ENCODE measurements at places on chromosomes 13 and 19.
A peak's percentile ranks its signal among the peaks of the same experiment; 100 is the strongest.

DNA sequence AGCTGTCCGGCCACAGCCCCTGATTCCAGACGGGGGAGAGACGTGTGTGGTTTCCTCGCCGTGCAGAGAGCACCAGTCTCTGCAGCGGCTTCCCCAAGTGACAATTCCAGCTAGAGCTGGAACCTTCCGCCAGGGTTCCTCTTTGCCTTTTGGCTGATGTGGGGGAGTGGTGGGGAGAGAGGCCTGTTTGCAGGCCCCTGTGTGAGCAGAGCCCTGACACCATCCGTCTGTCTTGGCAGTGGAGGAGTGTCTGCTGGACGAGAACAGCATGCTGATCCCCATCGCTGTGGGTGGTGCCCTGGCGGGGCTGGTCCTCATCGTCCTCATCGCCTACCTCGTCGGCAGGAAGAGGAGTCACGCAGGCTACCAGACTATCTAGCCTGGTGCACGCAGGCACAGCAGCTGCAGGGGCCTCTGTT lies 25.0 kb downstream of the LAMP1 start:
- no peak for DNase-seq

GRCh38 chr19:49436381-49437017 lies 4.8 kb downstream of the SLC17A7 start:
- DNase-seq: peak; percentile 52

GRCh38 chr19:3770136-3770999 lies 1.7 kb downstream of the RAX2 start:
- DNase-seq: no peak

GRCh38 chr19:39246951-39247669 lies 1.5 kb downstream of the IFNL4 start:
- peak; percentile 41 for DNase-seq

- no peak for DNase-seq
Measured at GRCh38 chr13:113792236-113792770, 33.3 kb downstream of the TMEM255B start.

DNA sequence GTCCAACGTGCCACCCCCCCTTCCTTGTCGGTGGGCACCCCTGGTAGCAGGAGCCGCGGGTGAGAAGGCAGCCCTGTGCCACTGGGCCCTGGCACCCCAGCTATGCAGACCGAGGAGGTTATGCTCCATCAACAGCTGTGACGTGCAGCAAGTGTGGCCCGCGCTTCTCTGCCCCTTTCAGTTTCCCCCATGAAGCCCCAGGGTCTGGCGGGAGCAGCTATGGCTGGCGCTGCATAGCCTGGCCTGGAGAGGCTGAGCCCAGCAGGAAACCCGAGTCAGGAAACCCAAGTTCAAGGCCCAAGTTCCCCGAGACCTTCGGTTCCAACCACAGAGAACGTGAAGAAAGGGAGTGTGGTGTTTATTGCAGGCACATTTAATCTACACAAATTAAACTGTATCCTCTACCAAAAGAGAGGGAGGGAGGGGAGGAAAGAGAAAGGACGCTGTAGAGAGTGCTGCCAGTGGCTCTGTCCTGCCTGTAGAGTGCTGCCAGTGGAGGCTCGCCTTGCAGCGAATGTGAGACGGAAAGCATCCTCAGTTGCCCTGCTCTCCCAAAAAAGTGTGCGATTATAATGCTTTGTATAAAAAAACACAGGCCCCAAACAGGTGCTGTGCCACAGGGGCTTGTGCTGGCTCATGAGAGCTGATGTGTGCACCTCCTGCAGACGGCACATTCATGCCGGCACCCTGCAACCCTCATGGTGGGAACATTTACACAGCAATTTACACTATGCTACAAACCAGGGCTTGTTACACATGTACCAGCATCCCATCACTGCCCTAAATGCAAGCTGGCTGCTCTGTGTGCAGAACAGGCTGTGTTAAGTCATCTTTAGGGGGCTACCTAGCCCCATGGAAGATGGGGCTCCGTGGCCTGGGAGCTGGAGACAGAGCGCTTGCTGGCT lies 16.3 kb downstream of the POP4 start:
- DNase-seq: peak; percentile 23

DNA sequence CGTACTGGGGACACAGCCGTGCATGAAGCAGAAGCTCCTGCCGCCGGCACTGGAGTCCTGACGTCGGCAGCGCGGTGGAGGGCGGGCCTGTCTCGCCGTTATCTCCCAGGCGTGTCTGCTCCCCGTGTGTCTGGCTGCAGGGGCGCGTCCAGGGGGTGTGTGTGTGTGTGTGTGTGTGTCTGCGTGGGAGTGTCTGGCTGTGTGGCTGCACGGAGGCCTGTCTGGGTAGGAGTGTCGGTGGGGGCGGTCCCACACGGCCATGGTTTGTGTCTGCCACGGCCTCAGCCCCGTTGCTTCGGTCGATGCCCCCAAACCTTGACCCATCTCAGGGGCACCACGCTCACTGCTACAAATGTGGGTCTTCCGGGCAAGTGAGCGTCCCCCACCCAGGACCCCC lies 18.3 kb downstream of the ARID3A start:
- DNase-seq: no peak

DNA sequence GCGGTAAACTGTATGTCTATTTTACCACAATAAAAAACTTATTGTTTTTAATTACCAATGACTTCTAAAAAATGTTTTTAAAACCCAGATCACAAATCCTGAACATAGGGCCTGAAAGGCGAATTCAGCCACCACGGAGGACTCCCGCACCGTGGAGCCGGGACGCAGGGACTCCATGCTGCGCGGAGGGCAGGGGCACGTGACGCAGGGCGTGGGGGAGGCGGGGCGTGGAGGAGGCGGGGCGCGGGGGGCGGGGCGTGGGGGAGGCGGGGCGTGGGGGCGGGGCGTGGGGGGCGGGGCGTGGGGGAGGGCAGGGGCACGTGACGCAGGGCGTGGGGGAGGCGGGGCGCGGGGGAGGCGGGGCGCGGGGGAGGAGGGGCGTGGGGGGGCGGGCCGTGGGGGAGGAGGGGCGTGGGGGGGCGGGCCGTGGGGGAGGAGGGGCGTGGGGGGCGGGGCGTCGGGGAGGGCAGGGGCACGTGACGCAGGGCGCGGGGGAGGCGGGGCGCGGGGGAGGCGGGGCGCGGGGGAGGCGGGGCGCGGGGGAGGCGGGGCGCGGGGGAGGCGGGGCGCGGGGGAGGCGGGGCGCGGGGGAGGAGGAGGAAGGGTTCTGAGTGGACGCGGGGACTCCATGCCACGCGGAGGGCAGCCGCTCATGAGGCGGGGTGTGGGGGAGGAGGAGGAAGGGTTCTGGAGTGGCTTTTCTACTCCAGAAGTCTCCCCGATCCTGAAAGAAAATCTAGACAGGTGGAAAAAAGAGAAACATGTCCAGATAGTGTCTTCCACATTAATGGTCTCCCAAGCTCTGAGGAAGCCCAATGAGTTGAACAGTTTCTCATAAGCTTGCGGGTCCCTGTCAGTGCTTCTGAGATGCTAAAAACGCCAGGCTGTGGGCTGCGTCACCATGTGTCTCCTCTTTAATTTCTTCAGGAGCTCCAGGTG lies 4.4 kb upstream of the PROZ start:
- peak; percentile 79 for DNase-seq

DNA sequence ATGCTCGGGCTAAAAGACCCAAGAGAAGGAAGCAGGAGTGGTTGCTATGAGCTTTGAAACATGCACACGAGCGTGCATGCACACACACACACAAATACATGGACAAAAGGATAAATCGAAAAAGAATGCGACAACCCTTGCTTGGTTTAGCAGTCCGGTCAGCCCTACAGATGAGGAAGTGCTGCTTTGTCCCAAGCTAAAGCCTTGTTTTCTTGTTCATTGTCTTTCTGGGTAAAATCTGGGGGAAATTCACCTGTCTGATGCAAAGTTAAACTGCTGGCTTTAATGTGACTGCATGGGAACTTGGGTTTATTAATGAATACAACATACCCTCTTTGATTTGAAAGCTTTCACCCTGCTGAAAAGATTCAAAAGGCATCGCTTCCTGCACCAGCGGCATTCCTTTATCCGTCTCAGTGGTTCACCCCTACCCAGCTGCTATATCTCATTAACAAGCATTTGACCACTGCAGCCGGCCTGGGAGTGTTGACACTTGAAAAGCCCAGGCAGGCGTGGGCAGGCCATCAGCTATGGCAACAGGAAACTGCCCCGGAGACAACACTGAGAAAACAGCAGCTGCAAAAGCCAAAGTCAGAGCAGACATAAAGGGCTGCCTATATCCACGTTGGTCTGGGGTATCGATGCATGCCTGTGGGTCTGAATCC lies 301.7 kb downstream of the NDFIP2 start:
- peak; percentile 43 for DNase-seq

DNA sequence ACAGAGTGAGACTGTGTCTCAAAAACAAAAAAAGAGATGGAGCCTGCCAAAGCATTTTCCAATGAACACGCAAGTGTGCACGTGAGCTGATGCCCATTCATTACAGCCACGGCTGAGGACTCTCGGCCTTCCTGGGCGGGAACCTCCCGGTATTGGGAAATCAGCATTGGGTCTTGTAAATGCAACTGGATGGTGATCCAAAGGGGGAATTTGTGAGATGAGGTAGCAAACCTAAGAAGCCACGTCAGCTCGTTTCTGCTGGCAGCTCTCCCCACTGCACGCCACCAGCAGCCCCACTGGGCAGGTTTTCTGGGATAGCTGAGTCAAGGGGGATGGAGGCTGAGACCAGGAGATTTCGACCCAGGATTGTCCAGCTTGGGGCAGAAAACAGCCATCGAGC lies 11.5 kb downstream of the C13orf46 start:
- no peak for DNase-seq

DNA sequence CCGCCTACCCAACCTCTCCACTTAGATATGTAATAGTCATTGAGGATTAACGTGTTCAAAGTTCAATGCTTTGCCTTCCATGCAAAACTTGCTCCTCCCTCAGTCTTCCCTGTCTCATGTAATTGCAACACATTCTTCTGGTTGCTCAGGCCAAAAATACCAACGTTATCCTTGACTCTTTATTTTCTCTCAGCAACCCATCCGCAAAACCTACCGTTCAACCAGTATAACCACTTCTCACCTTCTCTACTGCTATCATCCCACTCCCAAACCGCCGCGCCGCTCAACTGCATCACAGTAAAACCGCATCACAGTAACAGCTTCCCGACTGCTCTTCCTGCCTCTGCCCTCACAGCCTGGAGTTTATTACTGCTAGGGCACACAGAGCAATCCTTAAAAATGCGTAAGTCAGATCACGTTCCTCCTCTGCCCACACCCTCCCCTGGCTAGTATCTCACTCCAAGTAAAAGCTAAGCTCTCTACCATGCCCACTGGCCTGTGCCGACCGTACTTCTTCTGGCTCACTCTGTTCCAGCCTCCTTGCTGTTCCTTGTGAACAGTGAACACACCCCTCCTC lies 8.2 kb downstream of the MTIF3 start:
- DNase-seq: no peak

DNA sequence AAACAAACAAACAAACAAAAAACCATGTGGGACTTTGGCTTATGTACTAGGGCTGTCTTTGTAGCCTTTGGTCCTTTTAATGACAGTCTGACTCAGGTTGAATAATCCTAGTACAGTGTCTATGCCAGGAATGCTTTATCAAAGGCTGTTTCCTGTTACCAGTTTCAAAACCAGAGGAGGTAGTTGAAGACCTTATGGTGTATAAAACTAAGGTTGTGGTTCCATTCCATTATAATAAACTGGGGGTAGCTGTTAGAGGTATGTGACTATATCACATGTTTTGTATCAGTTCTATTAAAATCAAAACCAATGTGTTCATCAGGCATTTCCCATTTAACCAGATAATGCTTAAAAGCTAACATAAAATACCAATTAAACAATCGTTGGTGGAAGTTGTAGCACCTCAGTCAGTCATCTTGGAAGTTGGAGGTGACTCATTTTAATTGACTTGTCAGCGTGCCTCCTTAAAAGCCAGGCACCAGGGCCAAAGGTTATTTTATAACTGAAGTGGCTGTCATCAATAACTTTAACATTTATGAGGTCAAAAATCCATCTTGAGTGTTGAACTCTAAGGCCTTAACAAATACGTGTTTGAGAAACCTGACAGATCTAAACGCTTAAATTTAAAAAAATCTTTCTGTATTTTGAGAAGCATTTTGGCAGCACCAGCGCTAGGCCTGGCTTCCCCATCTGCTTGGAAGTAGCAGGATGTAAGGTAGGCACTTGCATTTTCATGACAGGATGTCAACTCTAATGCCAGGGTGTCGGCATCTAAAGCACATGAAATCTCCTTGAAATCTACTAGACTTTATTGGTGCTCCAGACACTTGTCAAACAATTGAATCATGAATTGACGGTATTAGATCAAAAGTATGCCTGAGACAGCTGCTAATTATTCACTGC lies 162.5 kb downstream of the LMO7 start:
- no peak for DNase-seq

- no peak for DNase-seq
Measured at GRCh38 chr19:51607920-51608562, 22.2 kb downstream of the SIGLEC5 start.

GRCh38 chr19:21569494-21569865 lies 64.1 kb downstream of the ZNF429 start:
- no peak for DNase-seq

- no peak for DNase-seq
Measured at GRCh38 chr19:33150852-33151518, 19.1 kb downstream of the WDR88 start.

GRCh38 chr19:29519931-29520330 lies 5.9 kb upstream of the VSTM2B start:
- DNase-seq: no peak

DNA sequence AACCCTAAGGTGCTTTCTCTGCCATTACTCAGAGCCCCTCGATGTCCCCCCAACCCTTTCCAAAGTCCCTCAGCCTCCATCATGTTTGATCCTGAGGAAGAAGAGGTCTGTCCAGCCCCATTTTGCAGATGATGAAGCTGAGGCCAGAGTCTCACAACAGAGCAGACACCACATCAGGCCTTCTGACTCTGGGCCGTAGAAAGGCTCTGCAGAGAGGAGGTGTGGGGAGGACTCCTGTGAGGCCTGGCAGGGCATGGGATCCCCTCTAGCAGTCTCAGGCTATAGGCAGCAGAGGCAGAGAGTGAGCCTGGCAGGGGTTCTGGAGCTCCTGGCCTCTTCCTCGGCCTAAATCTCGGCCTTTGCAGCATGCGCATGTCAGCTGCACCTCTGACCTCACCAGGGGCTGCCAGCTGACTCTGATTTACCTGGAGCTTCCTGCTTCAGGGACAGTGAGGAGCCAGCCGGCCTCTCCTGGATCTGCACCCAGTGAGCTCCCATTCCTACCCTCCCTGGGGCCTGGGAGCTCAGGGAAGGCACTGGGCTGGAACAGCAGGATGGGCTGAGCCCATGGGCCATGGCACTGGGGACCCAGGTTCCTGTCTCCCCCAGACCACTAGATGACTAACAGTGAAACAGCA lies 41.7 kb upstream of the VSTM2B start:
- DNase-seq: no peak

DNA sequence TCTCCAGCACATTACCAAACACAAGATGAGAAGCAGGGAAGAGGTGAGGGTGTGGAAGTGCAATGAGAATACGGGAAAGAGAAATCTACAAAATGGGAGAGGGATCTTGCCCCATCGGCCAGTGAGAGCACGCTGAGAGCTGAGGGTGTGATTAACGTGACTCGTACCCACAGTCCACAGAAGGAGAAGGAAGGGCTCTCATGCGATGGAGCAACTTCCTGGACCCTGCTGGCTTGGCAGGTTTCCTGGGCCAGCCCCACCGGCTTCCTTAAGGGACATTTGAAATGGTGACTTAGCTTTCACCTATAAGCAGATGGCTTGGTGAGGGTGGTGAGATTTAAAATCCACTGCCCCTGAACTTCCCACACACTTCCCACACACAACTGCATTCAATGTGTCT lies 740.1 kb downstream of the UQCRFS1 start:
- DNase-seq: no peak

GRCh38 chr13:107999751-108000150 lies 215.6 kb downstream of the LIG4 start:
- no peak for DNase-seq

GRCh38 chr19:14487370-14488125 lies 8.4 kb downstream of the GIPC1 start:
- DNase-seq: no peak

GRCh38 chr13:20177049-20177831 lies 15.5 kb downstream of the GJB2 start:
- no peak for DNase-seq

All from NCI-H1930 (cell line).